ENCODE measurements at places on chromosomes 4 and X.

DNA sequence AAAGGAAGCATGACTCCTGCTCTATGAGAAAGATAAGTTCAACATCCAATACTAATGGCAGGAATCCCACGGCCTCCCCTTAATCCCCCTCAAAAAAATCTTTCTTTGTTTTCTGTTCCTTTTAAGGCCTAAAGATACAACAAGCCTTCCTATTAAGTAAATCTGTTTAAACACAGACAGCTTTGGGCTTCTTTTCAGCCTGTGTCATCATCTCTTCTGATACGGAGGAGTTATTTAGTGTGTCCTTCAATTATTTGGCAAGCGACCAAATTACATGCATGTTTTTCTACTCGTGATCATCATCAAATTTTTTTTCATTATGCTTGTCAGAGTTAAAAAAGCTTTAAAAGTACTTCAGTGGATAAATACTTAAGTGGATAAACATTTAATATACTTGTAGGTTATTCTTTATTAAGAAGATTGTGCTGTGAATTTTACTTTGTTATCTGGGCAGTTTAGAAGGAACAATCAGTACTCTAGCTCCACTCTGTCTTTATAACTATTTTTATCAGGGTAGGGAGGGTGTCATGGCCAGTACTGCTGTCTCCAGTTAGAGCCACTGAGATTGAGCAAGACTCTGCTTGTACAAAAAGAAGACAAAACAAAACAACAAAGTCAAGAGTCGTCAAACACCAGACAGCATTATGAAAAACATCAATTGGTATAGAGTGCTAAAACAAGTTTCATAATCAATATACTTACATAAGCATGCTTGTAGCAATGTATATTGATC lies 210.7 kb downstream of the PRR32 start:
- DNase-seq = peak; percentile 6

DNA sequence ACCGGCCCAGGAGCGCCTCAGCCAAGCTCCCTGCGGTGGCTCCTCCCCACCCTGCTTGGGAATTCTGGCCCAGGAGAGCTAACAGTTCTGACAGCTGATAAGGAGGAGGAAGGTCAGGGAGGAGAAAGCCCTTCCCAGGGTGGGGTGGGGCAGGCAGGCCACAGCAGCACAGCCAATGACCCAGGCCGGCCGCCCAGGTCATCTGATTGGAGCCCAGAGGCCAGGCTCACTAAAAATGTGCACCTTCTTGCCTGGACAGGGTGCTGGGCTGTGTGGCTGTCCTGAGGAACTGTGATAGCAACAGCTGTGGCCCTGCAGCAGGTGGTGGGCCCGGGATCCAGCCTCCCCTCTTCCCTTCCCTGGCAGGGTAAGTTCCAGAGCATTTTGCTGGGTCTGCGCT lies 17.2 kb upstream of the SH3TC1 start:
- no peak for DNase-seq

DNA sequence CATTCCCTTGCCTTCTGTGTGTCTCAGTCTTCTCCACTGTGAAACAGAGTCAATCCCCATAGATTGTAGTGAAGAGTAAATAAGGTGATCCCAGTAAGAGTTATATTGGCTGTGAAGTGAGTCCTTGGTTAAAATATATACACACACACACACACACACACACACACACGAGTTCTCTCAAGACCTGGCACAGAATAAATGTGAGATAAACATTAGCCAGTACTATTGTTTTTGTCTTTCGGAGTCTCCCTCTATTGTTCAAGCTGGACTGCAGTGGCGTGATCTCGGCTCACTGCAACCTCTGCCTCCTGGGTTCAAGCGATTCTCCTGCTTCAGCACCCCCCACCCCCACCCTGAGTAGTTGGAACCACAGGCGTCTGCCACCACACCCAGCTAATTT lies 44.8 kb upstream of the FAM156A start:
- DNase-seq = no peak

DNA sequence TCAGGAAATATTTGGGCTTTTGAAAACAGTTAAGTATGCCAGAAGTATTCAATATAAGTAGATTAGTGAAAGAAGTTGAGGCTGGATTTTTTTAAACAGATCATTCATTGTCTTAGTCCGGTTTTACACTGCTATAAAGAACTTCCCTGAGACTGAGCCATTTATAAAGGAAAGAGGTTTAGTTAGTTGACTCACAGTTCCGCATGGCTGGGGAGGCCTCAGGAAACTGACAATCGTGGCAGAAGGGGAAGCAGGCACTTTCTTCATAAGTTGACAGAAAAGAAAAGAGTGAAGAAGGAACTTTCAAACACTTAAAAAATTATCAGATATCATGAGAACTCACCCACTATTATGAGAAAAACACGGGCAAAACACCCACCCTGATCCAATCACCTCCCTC lies 31.1 kb upstream of the CYLC1 start:
- DNase-seq = no peak

DNA sequence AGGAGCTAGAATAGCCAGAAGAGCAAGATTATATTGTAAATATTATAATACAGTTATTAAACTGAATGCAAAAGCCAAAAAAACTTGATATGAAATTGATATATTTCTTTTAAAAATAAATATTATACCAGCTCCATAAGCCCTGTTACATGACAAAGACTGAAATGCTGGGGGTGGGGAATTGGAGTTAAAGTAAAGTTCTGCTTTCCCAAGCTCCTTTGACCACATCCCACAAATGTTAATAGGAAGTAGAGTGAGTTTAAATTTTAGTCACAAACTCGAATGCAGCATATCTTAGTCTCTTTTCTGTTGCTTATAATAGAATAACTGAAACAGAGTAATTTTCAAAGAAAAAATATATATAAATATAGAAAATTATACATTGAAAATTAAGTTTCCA lies 46.9 kb upstream of the NFKB1 start:
- DNase-seq = no peak

DNA sequence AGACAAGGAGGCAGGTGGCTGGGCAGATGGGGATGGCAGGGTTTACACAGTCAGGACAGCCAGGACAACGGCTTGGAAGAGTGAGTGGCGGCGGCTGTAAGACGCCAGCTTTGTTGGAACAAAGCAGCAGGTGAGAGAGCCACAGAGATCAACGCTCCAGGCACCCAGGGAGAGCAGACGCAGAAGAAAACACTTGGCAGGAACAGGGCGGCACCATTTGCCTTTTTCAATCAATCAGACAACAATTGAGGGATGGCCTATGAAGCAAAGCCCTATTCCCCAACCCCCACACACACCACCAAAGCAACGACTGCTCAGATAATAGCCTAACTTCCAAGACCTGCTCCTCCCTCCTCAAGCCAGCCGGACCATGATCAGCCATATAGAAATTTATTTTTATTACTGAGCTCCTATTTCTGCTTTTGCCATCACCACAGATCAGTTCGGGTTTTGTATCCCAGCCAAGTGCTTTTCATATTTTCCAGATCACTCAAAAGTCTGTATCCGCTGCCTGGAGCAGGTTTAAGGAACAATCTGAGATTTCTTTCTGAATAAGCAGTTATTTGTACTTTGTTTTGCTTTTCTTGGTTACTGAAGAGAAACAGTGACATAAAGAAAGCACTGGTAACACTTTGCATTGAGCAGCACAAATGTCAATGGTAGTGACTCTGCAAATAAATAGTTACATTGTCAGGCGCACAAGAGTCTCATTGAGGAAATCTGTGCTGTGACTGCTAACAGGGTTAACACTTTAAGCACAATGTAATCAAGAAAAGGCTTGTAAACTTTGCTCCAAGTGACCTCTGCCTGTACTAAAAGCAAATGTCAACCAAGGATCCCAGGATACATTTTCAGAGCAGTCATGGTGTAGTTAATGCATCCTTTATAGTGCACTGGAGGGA lies 81.8 kb upstream of the RBPJ start:
- peak; percentile 75 for DNase-seq

GRCh38 chrX:70481471-70482270 lies 37.0 kb downstream of the DLG3 start:
- DNase-seq = no peak

DNA sequence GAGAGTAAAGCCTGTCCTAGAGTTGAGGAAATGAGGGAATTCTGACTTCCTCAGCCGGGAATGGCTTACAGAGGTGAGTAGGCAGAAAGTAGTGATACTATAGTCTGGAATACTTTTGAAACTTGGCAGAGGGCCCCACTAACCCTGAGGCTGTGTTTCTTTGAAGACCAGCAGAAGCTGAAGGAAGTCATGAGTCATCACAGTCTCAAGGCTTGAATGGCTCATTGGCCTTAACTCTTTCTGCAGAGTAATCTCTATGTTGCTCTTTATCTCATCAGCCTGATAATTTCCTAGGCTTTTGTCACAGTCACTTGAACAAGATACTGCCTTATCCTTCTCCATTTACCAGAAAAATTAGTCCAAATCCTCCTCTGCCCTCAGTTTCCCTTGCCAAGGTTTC lies 80.8 kb downstream of the ANKRD50 start:
- no peak for DNase-seq
